ENCODE measurements at places on chromosomes 1 and 21. TPM values are rescaled to one million over a fixed set of nuclear protein-coding genes. Genes with fewer than 3 reads are reported as not detected.

The AQP10 gene
- total RNA-seq: not detected

The IL12RB2 gene
- 108 TPM for total RNA-seq

The TSPEAR gene
- not detected for total RNA-seq

The KIF21B gene
- 50.4 TPM for total RNA-seq

The ATP1A4 gene
- 0.55 TPM for total RNA-seq

GRCh38 chr1:179810367-179810715 is 67.2 kb downstream of the FAM163A start:
- no peak overlapping the region for H3K4me3 ChIP-seq
- DNase-seq: no peak
- no peak overlapping the region for H3K27ac ChIP-seq

DNA sequence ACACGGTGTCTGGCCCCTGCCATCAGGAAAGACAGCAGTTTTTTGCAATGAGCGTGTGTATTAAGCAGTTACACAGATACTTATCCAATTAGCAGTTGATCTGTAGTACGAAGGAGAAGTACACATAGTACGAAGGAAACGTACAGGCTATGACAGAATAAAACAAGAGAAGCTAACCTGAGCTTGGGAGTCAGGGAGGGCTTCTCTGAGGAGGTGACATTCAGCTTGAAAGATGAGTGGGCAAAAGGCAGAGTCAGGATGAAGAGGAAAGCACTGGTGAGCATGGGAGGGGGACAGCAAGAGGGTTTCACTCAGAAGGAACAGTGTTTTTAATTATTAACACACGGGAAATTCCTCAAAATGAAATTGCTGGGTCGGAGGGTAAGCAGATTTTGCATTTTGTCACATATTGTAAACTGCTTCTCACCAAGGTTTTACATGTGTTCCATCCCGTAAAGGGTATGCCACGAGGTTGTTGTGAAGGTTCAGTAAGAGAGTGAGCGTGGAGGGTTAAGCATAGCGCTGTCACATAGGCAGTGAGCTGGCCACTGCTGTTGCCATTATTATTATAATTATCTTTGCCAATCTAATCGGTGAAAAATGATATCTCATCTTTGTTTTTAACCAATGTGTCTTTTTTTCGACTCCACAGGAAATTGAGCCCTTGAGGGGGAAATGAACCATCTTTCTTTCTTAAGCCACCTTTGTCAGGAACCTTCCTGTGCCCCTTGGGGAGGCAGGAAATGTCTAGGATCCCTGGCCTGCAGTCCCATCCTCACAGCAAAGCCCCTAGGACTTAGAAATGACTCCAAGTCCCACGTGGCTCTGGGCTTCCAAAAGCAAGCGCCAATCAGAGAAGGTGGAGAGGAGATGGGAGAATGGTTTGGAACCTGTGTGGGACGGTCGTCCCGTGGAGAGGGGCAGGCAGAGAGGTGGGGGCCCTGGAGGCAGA is 47.3 kb upstream of the POU3F1 start:
- DNase-seq: no peak
- H3K4me3 ChIP-seq: no peak overlapping the region
- H3K36me3 ChIP-seq: no peaks in the 10 kb centered on the region
- H3K27me3 ChIP-seq: peaks cover 23% of the 10 kb centered on the region
- H3K27ac ChIP-seq: no peak overlapping the region
- no peaks in the 10 kb centered on the region for H3K4me1 ChIP-seq

DNA sequence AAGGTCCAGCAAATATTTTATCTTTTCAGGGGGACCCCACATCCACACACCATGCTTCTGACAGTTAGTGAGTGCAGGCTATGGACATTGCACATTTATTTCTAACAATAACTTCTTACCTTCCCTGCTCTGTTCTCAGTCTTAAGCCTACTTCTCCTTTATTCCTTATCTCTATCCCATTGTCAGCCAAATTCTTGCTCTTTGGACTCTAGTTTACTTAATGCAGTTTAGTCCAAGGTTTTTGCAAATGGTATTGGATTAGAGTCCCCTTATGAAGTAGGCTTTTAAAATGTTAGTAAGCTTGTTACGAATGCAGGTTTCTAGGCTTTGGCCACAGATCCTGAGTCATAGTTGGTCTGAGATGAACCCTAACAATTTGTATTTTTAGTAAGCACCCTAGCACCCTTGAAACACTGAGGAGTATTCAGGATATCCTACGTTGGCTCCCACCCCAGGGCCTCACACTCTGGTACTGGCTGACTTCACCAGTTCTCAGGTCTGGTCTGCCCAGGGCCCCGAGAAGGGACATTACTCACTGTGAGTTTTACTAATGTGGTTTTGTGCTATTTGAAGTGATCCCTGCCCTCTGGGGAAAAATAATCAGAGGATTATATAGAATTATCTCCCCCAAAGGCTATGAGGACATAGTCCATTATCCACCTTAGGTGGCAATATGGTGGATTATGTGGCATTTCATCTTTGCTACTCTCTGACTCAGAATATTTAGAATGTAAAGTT is 239.5 kb downstream of the TGFB2 start:
- no peaks in the 10 kb centered on the region for H3K36me3 ChIP-seq
- no peaks in the 10 kb centered on the region for H3K27me3 ChIP-seq
- no peaks in the 10 kb centered on the region for H3K4me1 ChIP-seq
- H3K4me3 ChIP-seq: no peak overlapping the region

GRCh38 chr1:216045400-216045799 is 377.8 kb downstream of the USH2A start:
- no peak overlapping the region for H3K27ac ChIP-seq
- no peaks in the 10 kb centered on the region for H3K27me3 ChIP-seq
- H3K4me3 ChIP-seq: no peak overlapping the region
- no peak for DNase-seq
- H3K4me1 ChIP-seq: no peaks in the 10 kb centered on the region

DNA sequence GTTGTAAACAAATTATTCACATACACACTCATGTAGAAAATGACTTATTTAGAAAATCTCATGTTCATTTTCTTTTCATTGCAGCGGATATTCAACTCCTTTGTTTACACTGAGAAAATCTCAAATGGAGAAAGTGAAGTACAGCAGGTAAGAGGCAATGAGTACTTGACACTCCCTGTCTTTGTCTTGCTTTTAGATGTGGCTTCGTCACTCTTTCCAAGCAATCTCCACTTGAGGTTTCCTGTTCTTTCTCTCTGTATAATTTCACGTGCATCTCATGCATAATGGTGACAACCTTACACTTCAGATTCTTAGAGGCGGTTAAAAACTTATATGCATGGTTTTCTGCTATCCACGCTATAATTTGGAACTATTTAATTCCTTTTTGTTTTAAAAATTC is 80.6 kb downstream of the CACHD1 start:
- H3K27ac ChIP-seq: no peak overlapping the region
- H3K4me1 ChIP-seq: peaks cover 21% of the 10 kb centered on the region
- H3K27me3 ChIP-seq: peaks cover 14% of the 10 kb centered on the region

GRCh38 chr1:155329980-155330598 is 9.4 kb downstream of the RUSC1 start:
- DNase-seq: no peak
- peaks cover 33% of the 10 kb centered on the region for H3K36me3 ChIP-seq
- no peak overlapping the region for H3K4me3 ChIP-seq
- H3K4me1 ChIP-seq: peaks cover 6% of the 10 kb centered on the region
- H3K27ac ChIP-seq: no peak overlapping the region
- no peaks in the 10 kb centered on the region for H3K27me3 ChIP-seq

GRCh38 chr1:202049129-202049528 is 38.7 kb downstream of the ELF3 start:
- peaks cover 5% of the 10 kb centered on the region for H3K27me3 ChIP-seq
- no peaks in the 10 kb centered on the region for H3K4me1 ChIP-seq

- no peaks in the 10 kb centered on the region for H3K4me1 ChIP-seq
- no peaks in the 10 kb centered on the region for H3K27me3 ChIP-seq
These were observed 591.3 kb upstream of the ADGRL2 start for GRCh38 chr1:81209461-81209860.

GRCh38 chr1:44417351-44418021 is 12.4 kb downstream of the RNF220 start:
- DNase-seq: no peak
- H3K36me3 ChIP-seq: no peaks in the 10 kb centered on the region
- H3K27me3 ChIP-seq: peaks cover 55% of the 10 kb centered on the region
- no peak overlapping the region for H3K27ac ChIP-seq

- no peaks in the 10 kb centered on the region for H3K4me1 ChIP-seq
- peaks cover 2% of the 10 kb centered on the region for H3K27me3 ChIP-seq
- no peak for DNase-seq
- peaks cover 2% of the 10 kb centered on the region for H3K36me3 ChIP-seq
These were observed 232.6 kb upstream of the POU3F1 start for GRCh38 chr1:38279148-38279547.

GRCh38 chr1:205570173-205570501 is 61.7 kb downstream of the ELK4 start:
- no peak overlapping the region for H3K4me3 ChIP-seq
- H3K27me3 ChIP-seq: peaks cover 47% of the 10 kb centered on the region
- H3K4me1 ChIP-seq: no peaks in the 10 kb centered on the region
- H3K36me3 ChIP-seq: no peaks in the 10 kb centered on the region
- H3K27ac ChIP-seq: no peak overlapping the region

DNA sequence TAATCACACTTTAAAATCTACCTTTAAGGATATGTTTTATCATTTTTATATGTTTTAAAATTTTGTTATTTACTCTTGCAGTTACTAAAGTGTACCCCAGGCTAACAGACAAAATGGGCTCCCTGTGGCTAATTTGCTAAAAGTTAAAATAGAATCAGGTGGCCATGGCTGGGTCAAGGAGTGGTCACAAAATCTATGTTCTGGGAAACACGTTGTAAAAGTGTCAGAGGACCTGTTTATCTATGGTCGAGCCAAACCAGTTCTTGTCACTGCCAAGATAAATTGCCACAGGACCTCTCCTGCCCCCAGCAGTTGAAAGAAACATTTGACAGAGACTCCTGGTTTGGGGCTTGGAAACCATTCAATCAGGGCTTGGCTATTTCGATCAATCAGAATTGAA is 21.2 kb upstream of the TTLL7 start:
- no peak overlapping the region for H3K27ac ChIP-seq
- H3K4me3 ChIP-seq: no peak overlapping the region
- H3K27me3 ChIP-seq: peaks cover 6% of the 10 kb centered on the region
- no peaks in the 10 kb centered on the region for H3K36me3 ChIP-seq
